Foreskin melanocyte (primary cell): ENCODE measurements at places on chromosomes 12 and 14.

GRCh38 chr12:14185427-14186192, 179.9 kb upstream of the ATF7IP start:
- DNase-seq = peak; percentile 10

DNA sequence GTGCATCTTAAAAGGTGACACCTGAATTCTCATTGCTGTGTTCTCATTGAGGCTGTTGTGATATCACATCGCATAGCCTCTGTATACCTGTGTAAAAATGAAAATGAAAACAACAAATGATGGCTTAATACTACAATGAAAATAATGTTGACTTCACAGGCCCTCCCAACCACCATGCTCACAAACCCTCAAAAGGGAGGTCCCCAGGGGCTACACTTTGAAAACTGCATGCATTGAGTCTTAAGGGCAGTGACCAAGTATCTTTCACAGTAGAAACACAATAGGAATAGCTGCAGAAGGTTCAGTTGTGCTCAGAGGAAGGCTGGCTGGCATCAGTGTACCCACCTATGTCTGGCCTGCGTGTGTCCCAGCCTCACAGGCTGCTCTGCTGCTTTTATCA, 27.6 kb upstream of the KCNK13 start:
- no peak for DNase-seq

DNA sequence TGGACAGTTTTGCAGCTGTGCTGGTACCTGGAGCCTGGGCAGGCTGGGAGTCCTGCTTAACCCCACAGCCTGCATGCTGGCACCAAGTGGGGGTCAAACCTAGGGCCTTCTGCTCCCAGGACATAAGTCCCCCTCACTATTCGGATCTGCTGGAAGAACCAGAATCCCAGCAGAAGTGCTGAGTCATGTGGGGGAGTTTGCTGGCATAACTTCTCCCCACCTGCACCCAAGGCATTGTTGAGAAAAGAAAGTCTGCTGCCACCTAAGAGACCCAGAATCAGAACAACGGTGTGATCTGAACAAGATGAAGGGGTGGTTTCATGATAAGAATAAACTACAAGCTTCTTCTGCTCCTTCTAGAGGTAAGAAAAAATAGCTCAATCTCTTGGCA, 102.7 kb downstream of the RBM19 start:
- DNase-seq = no peak

- no peak for DNase-seq
Observed at GRCh38 chr12:45727980-45728629, 1.4 kb upstream of the ARID2 start.

- DNase-seq = no peak
Observed at GRCh38 chr12:58847901-58848600, 72.3 kb downstream of the LRIG3 start.

DNA sequence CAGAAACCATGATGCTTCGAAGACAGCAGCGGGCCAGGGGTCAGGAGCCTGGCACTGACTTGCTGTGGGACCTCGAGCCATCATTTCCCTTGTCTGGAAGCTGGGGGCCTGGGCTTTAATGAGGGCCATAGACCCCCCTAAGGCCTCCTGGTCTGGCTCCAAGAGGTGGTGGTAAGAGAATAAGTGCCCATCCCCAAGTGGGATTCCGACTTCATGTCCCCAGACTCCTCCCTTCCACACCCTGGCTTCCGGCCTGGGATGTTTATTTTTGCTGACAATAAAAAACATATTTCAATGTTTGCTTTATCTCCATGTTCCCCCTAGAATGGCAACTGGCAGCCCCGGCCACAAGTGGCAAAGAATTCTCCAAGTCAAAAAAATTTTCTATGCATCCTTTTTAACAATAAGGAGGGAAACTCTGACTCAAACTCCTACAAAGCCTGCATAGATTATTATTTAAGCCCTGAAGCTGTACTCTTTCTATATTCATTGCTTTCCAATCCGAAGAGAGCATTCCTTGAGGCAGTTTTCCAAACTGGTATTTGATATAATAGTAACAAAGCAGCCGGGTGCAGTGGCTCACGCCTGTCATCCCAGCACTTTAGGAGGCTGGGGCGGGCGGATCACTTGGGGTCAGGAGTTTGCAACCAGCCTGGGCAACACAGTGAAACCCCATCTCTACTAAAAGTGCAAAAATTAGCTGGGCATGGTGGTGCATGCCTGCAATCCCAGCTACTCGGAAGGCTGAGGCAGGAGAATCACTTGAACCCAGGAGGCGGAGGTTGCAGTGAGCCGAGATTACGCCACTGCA, 84.0 kb downstream of the ITPK1 start:
- DNase-seq = peak; percentile 96

- no peak for DNase-seq
Observed at GRCh38 chr12:70002912-70003255, 177.9 kb downstream of the MYRFL start.

DNA sequence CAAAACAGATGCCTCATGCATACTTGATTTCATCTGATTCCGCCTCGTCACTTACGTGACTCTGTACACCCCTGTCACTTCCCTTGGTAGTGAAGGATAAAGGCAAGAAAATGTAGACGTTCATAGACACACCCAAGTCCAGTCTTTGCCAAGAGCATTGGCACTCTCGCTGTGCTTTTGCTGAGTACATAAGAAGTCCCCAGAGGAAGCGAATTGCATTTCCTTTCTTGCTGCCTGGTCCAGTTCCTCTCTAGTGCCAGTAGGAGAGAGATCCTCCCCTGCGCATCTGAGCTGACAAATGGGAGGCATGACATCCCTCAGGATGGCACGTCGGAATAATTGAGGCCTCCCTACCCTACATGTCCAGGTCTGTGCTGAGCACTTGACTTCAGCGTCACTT, 21.3 kb upstream of the RIN3 start:
- DNase-seq = no peak

DNA sequence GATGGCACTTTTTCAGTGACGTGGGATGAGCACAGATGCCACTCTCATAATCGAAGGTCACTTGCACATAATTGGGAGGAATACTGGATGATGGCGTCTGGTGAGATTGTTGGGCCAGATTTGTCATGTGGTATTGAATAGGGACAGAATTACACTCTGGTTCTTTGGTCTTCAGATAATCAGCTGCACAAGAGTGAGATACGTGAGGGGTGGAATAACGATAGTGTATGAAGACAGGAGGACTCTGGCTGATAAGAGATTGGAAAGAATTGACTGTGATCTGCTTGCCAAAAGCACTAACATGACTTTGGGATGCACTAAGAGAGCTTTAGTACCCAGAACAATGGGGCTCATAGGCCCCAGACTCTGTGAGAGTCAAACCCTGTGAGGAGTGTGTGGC, 7.0 kb upstream of the RABGGTA start:
- DNase-seq = no peak

DNA sequence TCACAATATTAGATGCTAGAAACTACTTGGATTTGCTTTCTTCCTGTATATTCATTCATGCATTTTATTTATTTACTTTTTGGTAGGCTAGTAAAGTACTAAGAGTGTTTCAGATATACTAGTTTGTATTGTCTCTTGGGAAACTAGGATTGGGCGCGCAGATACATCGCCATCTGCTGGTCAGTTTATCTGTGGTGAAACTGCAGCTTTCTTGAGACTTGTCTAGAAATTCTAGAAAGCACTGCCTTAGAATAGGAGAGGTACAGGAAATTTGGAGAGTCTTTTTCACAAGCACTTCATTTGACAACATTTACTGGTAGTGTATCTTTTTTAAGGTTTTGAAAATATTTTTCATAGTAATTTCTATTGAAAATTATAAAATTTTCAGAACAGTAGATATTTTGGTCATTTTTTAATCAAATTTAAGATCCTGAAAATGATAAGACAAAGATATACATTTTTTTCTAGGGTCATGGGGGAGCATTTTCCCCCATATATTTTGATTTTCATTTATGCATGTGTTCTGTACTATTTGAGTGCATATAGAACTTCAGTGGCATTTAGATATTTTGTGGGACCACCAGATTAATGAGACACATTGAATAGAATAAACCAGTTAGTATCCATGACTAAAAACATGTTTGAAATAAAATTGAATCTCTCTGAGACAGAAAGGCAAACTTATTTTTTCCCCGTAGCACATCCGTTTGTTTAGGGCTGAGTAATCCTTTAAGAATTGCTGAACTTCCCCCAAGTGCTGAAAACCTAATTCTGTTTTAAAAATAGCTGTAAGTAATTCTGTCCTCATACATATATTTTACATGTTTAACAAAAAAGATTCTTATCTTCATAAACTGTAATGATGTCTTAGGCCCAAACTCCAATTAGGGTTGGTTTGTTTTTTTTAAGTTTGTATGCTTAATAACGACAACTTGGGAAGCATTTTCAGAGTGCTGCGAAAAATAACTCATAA, 44.5 kb downstream of the SLC38A6 start:
- peak; percentile 52 for DNase-seq

GRCh38 chr12:85296362-85296761, 16.3 kb downstream of the ALX1 start:
- DNase-seq = no peak

GRCh38 chr12:31582155-31582554, 8.8 kb downstream of the DENND5B start:
- no peak for DNase-seq

GRCh38 chr14:102548616-102549240, 39.2 kb upstream of the ANKRD9 start:
- DNase-seq = no peak

DNA sequence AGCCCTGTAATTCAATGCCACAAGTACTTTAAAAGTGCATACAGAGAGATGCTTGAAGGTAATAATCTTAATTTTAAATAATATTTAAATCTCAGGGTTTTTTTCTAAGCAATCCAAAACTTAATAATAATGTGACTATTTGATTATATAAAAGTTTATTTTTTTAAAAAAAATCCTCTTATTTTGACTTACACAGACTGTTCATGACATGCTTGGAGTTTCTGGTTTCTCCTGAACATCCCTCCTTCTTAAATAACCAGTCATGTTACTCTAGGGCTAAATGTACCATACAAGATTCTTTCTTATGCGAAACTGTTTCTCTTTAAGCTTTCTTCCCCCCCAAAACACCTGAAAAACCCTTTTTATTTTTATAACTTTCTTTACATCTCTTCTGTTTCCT, 58.2 kb upstream of the SLC2A13 start:
- DNase-seq = no peak

GRCh38 chr12:130070126-130070611, 92.1 kb upstream of the FZD10 start:
- peak; percentile 90 for DNase-seq

GRCh38 chr14:53896726-53897125, 59.9 kb downstream of the BMP4 start:
- no peak for DNase-seq

DNA sequence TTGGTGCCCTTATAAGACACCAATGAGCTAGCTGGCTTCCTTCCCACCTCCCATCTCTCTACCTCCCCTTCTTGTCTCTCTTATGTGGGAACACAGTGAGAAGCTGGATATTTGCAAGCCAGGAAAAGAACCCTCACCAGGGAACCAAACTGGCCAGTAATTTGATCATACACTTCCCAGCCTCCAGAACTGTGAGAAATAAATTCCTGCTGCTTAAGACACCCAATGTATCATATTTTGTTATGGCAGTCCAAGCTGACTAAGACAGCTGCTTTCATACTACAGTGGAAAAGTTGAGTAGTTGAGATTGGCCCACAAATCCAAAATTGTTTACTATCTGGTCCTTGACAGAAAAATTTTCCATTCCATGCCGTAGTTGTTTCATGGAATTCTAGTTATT, 269.0 kb downstream of the KCNH5 start:
- no peak for DNase-seq

- DNase-seq = no peak
Observed at GRCh38 chr14:27409944-27410343, 812.1 kb upstream of the NOVA1 start.

DNA sequence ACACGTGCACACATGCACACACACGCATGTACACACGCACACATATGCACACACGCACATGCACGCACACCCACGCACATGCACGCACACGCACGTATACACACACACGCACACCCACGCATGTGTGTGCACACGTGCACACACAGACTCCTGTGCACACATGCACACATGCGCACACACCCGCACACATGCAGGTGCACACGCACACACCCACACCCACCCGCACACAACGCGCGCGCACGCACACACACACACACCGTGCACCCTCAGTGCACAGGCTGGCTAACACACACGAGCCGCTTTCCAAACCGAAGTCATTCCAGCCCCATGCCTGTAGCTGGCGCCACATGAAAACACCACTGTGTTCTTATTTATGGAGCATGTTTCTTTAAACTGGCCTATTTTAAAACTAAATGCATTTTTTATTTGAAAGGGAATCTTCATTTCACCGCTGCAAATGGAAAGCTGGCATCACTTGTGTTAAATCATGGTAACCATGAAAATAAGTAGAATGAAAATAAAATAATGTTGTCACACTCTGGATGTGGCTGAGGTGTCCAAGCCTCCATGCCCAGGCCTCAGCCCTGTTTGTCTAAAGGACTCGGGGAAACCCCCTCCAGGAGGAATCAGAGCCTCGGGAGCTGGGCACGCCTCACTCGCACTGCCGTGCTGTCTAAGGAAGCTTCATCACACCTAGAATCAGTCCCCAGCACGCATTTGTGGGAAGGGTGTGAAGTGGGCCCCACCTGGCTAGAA, 45.1 kb downstream of the GALNT9 start:
- no peak for DNase-seq

GRCh38 chr14:39469094-39469710, 37.0 kb upstream of the FBXO33 start:
- no peak for DNase-seq

- DNase-seq = peak; percentile 78
Observed at GRCh38 chr12:26274441-26275312, 79.3 kb downstream of the SSPN start.

DNA sequence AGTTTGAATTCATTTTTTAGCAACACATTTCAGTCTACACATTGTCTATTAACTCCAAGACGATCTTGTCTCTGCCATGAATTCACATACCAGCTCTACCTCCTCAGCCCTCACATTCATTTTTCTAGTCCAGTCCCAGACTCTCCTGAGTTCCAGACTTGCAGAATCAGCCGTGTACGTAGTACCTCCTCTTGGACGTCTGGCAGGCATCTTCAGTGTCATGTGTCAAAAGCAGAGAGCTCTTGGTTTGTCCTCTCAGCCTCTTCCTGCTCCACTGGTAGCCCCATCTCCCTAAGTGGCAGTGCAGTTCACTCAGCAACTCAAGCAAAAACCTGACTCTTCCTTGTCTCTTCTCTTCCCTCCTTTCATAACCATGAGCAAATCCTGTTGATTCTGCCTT, 14.5 kb upstream of the TCTN2 start:
- no peak for DNase-seq

DNA sequence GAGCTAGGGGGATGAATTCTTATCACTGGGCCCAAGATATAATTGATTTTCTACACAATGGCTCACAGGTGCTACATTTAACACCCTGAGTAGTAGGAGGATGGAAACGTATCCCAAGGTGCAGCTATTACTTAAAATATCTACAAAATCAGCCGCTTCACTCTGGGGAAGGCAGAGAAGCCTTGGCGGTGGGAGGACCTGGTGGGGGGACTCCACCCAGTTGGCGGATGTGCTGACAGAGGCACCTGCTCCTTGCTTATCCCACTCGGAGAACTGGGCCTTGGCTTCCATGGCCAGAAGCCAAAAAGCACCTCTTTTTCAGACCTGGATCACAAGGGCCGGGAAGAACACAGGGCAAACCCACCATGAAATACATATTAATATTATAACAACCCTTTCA, 106.3 kb downstream of the OTX2 start:
- no peak for DNase-seq
